Sigmoid colon (tissue), 7 donors: ENCODE measurements at places on chromosomes 7 and 10. TPM values are rescaled to one million over a fixed set of nuclear protein-coding genes. Genes with fewer than 3 reads are reported as not detected.
A peak's percentile ranks its signal among the peaks of the same experiment; 100 is the strongest.

Gene THSD7A
- under 0.01 TPM for polyA plus RNA-seq

Gene SLC26A4
- polyA plus RNA-seq = 0.60 TPM

Gene CDK14
- 0.92 TPM for polyA plus RNA-seq

Gene RASA4B
- polyA plus RNA-seq = 24.4 TPM

Gene EGFR
- polyA plus RNA-seq = 3.6 TPM

Gene C10orf62
- polyA plus RNA-seq = not detected

Gene DPP6
- not detected for polyA plus RNA-seq

Gene ADRA2A
- polyA plus RNA-seq = 6.2 TPM

Gene RPEL1
- not detected for polyA plus RNA-seq

Gene BTBD16
- polyA plus RNA-seq = not detected

Gene STEAP1
- polyA plus RNA-seq = 6.2 TPM

Gene CFAP58
- polyA plus RNA-seq = not detected

- H3K27me3 ChIP-seq = no peaks in the 10 kb centered on the region
- DNase-seq = no peak
- no peaks in the 10 kb centered on the region for H3K36me3 ChIP-seq
- peak overlapping the region; percentile 91 for H3K27ac ChIP-seq
These were observed 118.0 kb downstream of the PRKAG2 start for GRCh38 chr7:151758622-151759540.

GRCh38 chr10:129464251-129464650, 2.8 kb upstream of the MGMT start:
- DNase-seq = no peak
- peaks cover 7% of the 10 kb centered on the region for H3K4me1 ChIP-seq
- H3K27me3 ChIP-seq = no peaks in the 10 kb centered on the region
- H3K36me3 ChIP-seq = no peaks in the 10 kb centered on the region

GRCh38 chr10:89466599-89467035, 52.2 kb downstream of the IFIT5 start:
- no peak for DNase-seq
- H3K36me3 ChIP-seq = no peaks in the 10 kb centered on the region
- H3K27ac ChIP-seq = no peak overlapping the region
- no peaks in the 10 kb centered on the region for H3K4me1 ChIP-seq
- H3K27me3 ChIP-seq = no peaks in the 10 kb centered on the region

DNA sequence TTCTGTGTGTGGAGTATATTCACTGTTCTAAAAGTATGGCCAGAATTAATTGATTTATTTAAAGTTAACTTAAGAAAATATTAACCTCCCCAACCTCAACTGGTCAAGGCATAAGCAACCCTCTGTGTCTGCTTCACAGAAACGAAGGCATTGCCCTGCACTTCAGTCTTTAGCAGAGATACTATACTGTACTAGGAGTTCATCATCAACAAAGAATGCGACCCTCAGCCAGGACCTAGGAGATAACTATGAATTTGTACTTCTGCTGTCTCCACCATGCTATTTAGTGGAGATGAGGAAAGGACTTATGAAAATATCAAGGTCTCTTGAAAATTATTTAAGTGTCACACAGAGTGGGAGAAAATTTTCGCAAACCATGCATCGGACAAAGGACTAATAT, 35.7 kb upstream of the SEMA3D start:
- no peaks in the 10 kb centered on the region for H3K4me1 ChIP-seq
- no peaks in the 10 kb centered on the region for H3K36me3 ChIP-seq
- H3K27me3 ChIP-seq = no peaks in the 10 kb centered on the region
- no peak overlapping the region for H3K27ac ChIP-seq
- no peak for DNase-seq
- no peak overlapping the region for H3K4me3 ChIP-seq

DNA sequence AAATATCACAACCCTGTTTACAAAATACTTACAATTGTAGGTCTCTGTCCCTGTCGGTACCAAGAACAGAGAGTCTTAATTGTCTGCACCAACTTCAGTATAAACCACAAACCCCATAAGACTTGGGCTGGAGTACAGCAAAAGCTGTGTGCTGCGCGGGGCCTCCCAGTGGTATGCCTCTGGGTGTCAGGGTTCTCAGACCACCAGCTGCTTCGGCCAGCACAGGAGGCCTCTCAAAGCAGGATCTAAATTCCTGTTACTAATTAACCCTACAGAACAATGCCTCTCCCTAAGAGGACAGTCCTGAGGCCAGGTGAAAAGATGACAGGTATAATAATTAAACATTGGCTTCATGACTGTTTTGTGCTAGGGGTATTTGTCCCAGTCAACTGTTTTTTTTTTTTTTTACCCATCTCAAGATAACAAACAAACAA, 957 bp upstream of the SVIL start:
- peaks cover 48% of the 10 kb centered on the region for H3K4me1 ChIP-seq
- DNase-seq = no peak
- H3K27me3 ChIP-seq = no peaks in the 10 kb centered on the region
- no peaks in the 10 kb centered on the region for H3K36me3 ChIP-seq
- H3K4me3 ChIP-seq = peak overlapping the region; percentile 40
- peak overlapping the region; percentile 90 for H3K27ac ChIP-seq

GRCh38 chr7:130140551-130141160, 64.5 kb downstream of the TMEM209 start:
- H3K4me1 ChIP-seq = no peaks in the 10 kb centered on the region
- no peak for DNase-seq
- no peaks in the 10 kb centered on the region for H3K27me3 ChIP-seq

DNA sequence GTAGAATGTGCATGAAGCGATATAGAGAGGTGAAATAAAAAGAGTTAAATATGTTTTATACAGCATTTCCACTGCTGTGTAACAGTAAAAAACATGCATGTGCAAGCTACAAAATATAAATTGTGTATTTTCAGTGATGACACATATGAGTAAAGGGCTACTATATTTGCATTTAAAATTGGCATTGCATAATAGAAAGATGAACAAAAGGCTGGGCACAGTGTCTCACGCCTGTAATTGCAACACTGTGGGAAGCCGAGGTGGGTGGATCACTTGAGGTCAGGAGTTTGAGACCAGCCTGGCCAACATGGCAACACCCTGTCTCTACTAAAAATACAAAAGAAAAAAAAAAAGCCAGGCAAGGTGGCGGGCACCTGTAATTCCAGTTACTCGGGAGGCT, 79.8 kb upstream of the CCDC71L start:
- H3K36me3 ChIP-seq = no peaks in the 10 kb centered on the region
- H3K27me3 ChIP-seq = no peaks in the 10 kb centered on the region
- no peak overlapping the region for H3K27ac ChIP-seq
- no peak for DNase-seq

GRCh38 chr7:142787783-142788182, 17.0 kb downstream of the PRSS2 start:
- no peaks in the 10 kb centered on the region for H3K4me1 ChIP-seq
- no peaks in the 10 kb centered on the region for H3K27me3 ChIP-seq
- H3K27ac ChIP-seq = peak overlapping the region; percentile 14
- no peak overlapping the region for H3K4me3 ChIP-seq
- DNase-seq = no peak

DNA sequence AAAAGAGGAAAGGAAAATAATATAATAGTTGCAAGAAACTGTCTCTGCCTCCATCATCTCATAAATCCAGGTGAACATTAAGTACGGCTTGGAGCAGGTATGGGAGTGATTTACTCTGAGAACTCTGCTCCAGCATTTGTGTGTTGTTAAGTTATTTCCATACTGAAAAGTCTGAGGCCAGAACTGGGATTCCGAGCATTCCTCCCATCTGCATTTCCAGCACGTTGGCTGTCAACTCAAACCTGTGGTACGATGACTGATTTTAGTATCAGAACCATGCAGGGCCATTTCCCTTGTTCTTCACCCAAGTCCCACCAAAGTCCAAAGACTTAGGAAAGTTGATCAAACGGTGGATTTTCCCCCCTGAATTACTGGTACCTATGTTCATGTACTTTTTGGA, 104.9 kb downstream of the CREB5 start:
- no peaks in the 10 kb centered on the region for H3K36me3 ChIP-seq
- DNase-seq = no peak
- H3K27me3 ChIP-seq = no peaks in the 10 kb centered on the region
- H3K4me1 ChIP-seq = no peaks in the 10 kb centered on the region
- no peak overlapping the region for H3K4me3 ChIP-seq
- H3K27ac ChIP-seq = no peak overlapping the region

GRCh38 chr7:70082099-70082611, 483.9 kb downstream of the AUTS2 start:
- DNase-seq = no peak
- H3K27me3 ChIP-seq = no peaks in the 10 kb centered on the region
- H3K36me3 ChIP-seq = no peaks in the 10 kb centered on the region
- H3K4me3 ChIP-seq = no peak overlapping the region
- H3K27ac ChIP-seq = no peak overlapping the region

DNA sequence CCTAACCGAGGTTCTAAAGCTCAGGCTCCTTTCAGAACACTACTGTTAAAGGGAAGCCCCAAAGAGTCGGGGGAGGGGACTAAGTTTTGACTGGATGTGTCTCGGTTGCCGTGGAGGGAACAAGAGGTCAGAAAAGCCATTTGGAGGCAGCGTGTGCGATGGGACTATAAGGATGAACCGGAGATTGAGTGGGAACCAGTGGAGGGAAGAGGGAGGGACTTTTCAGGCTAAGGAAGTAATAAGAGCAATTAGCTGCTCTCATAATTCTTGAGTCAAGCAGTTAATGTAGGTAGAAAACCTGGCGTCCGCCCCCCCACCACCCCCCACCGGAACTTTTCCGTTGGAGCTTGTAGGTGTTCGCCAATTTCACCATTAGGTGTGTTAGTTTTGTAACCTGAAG, 491 bp upstream of the AKAP9 start:
- no peaks in the 10 kb centered on the region for H3K27me3 ChIP-seq
- H3K4me3 ChIP-seq = peak overlapping the region; percentile 93

DNA sequence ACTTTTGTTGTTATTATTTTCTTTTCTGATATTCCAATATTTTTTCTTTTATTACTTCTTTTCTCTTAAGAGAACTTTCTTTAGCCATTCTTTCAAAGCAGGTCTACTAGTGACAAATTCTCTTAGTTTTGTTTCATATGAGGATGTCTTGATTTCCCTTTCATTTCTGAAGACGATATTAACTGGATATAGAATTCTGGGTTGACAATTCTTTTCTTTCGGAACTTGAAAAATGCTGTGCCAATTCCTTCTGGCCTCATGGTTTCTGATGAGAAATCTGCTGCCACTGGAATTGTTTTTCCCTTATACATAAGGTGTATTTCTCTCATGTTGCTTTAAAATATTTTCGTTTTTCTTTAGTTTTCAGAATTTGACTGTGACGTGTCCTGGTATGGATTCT, 97.0 kb upstream of the KIF5B start:
- no peak for DNase-seq
- H3K4me1 ChIP-seq = peaks cover 16% of the 10 kb centered on the region
- H3K36me3 ChIP-seq = no peaks in the 10 kb centered on the region
- no peak overlapping the region for H3K27ac ChIP-seq
